ENCODE measurements at places on chromosomes 2 and 18. TPM values are rescaled to one million over a fixed set of nuclear protein-coding genes. Genes with fewer than 3 reads are reported as not detected.

The TEX44 gene
- not detected for total RNA-seq

The SCLY gene
- 17.4 TPM for total RNA-seq

The GNLY gene
- 0.27 TPM for total RNA-seq

The EFR3B gene
- total RNA-seq = 32.6 TPM

The AOX1 gene
- 5.7 TPM for total RNA-seq

The MOGAT1 gene
- total RNA-seq = not detected

The CRACDL gene
- total RNA-seq = 4.6 TPM

The GAD1 gene
- 25.1 TPM for total RNA-seq

The GRP gene
- 2.4 TPM for total RNA-seq

The DPYSL5 gene
- 40.3 TPM for total RNA-seq

The TRIP12 gene
- 289 TPM for total RNA-seq

The FOXI3 gene
- 7.1 TPM for total RNA-seq

The SCN2A gene
- total RNA-seq = 24.2 TPM

The VWC2L gene
- total RNA-seq = 11.5 TPM

The PARD6G gene
- 12.5 TPM for total RNA-seq

The SPDYA gene
- total RNA-seq = 3.7 TPM

The KIF5C gene
- 90.0 TPM for total RNA-seq

The WDSUB1 gene
- total RNA-seq = 17.1 TPM

The SULT1C2 gene
- 3.9 TPM for total RNA-seq

The YIPF4 gene
- 62.9 TPM for total RNA-seq

The NIF3L1 gene
- total RNA-seq = 25.5 TPM

The RUFY4 gene
- not detected for total RNA-seq

The CCDC74B gene
- total RNA-seq = 13.4 TPM

The SERPINB13 gene
- 0.33 TPM for total RNA-seq

The WNT6 gene
- total RNA-seq = 1.0 TPM

The CFAP65 gene
- not detected for total RNA-seq

The GDF7 gene
- 1.9 TPM for total RNA-seq

The NEB gene
- total RNA-seq = 208 TPM

The TMEM37 gene
- 5.1 TPM for total RNA-seq

The EPB41L3 gene
- 103 TPM for total RNA-seq

The ELOA2 gene
- total RNA-seq = not detected
